ENCODE measurements at places on chromosomes 3 and 15.

DNA sequence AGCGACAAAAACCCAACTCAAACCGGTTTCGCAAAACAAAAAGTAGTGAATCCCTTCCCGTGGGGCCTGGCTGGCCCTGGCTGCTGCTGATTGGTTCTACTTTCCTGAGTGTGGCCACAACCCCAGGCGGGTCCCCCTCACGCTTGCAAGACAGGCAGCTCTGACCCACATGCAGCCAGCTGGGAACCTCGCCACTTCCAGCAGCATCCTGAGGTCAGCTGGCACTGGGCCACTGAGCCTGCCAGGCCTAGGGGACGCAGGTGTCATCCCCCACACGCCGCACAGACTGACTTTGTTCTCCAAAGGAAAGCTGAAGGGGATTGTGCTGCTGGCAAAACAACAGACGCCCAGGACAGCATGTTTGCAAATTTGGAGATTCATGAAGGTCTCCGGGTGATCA is 111.1 kb downstream of the TPRA1 start:
- no peak for DNase-seq

DNA sequence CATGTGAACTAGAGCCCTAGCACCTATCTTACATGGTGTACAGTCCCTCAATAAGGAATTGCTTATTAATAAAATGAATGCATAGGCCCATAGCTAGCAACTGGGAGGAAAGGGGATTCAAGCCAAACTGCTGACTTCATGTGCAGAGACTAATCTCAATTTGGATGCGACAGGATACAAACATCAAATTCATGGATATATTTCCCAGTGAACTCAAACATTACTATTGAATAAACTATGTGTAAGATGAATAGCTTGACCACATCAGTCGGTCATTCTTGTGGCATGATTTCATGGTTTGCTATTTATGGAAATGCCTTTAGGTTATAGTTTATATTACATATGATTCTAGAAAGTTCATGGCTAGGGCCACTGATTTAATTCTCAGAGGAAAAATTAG is 268.6 kb upstream of the SLITRK3 start:
- no peak for DNase-seq

DNA sequence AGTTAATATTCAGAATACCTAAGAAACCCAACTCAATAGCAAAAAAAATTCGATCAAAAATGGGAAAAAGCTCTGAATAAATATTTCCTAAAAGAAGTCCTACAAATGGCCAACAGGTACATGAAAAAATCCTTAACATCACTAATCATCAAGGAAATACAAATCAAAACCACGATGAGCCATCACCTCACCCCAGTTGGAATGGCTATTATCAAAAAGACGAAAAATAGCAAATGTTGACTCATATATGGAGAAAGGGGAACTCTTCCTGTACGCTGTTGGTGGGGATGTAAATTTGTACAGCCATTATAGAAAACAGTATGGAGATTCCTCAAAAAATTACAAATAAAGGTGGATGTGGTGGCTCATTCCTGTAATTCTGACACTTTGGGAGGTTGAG is 29.6 kb upstream of the SGO1 start:
- no peak for DNase-seq

DNA sequence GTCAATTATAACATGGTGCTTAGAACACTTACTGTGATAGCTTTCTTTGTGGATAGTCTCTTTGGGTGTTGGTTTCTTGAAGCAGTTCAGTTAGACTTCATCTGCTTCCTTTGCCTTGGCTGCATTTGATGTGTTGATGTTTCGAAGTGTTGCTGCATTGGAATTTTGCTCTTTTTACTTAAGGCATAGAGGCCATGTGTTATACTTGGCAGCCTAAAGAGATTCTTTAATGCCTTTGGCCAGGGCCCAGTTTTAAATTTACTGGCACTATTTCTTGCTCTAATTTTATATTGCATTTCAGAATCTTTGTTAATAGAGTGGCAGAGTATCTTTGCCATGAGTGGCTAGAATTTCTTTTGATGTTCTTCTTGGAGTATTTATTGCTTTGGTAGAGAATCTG is 21.2 kb downstream of the NR1D2 start:
- no peak for DNase-seq

DNA sequence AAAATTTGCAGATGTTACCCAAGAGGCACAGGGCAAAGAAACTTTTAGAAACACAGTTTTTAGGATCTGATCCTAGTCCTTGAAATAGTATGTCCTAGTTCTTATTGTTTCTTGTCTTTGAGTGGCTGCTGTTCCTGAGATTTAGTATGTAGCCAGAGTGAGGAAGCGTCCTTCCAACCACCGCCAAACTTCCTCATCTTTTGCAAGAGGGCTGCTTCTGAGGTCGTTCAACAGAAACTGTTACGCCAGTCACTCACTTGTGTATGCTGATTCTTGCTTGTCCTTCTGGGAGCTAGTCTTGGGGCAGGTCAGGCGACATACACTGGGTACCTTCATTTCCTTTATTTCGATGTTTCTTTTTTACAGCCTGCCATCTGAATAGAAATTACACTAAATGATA is 577.3 kb upstream of the ZNF717 start:
- DNase-seq: no peak

Data from activated T-cell treated with anti-CD3 and anti-CD28 coated beads for 24 hours (primary cell).